ENCODE measurements at places on chromosomes 4 and X.

GRCh38 chr4:10179957-10180602 is 63.5 kb upstream of the WDR1 start:
- H3K4me3 ChIP-seq: no peak overlapping the region
- H3K36me3 ChIP-seq: no peaks in the 10 kb centered on the region
- peaks cover 6% of the 10 kb centered on the region for H3K4me1 ChIP-seq
- H3K27me3 ChIP-seq: no peaks in the 10 kb centered on the region

DNA sequence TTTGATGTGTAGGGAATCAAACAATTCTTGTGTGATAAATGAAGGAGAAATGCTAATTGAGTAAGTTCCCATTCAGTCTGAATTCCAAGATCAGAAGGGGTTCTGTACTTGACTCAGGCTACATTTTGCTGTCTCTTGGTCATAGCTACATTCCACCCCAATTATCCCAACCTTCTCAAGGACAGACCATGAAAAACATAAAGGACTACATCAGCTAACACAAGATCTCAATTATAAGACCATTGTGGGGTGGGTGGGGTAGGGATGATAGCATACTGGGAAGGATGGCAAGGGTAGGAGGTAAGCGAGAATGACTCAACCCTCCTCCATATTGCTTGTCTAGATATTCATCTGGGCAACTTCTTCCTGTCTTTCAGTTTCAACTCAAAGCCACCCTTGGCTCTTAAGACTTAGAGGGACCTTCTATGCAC is 87.4 kb upstream of the ETNPPL start:
- no peak for DNase-seq
- peak overlapping the region; percentile 84 for H3K27ac ChIP-seq
- H3K36me3 ChIP-seq: no peaks in the 10 kb centered on the region

GRCh38 chr4:9800848-9801247 is 19.4 kb downstream of the DRD5 start:
- H3K4me3 ChIP-seq: no peak overlapping the region
- peaks cover 11% of the 10 kb centered on the region for H3K4me1 ChIP-seq
- H3K27me3 ChIP-seq: no peaks in the 10 kb centered on the region
- no peaks in the 10 kb centered on the region for H3K36me3 ChIP-seq
- no peak overlapping the region for H3K27ac ChIP-seq

GRCh38 chr4:95141361-95141760 is 383.6 kb downstream of the BMPR1B start:
- DNase-seq: no peak
- H3K27ac ChIP-seq: no peak overlapping the region
- no peaks in the 10 kb centered on the region for H3K4me1 ChIP-seq
- no peaks in the 10 kb centered on the region for H3K27me3 ChIP-seq
- H3K36me3 ChIP-seq: no peaks in the 10 kb centered on the region
- no peak overlapping the region for H3K4me3 ChIP-seq

GRCh38 chr4:42341518-42342026 is 55.7 kb upstream of the SHISA3 start:
- no peaks in the 10 kb centered on the region for H3K4me1 ChIP-seq
- H3K27ac ChIP-seq: no peak overlapping the region
- DNase-seq: no peak
- H3K4me3 ChIP-seq: no peak overlapping the region
- no peaks in the 10 kb centered on the region for H3K27me3 ChIP-seq

GRCh38 chr4:125719987-125720386 is 405.2 kb downstream of the FAT4 start:
- H3K27me3 ChIP-seq: no peaks in the 10 kb centered on the region
- H3K4me1 ChIP-seq: no peaks in the 10 kb centered on the region
- DNase-seq: no peak

- DNase-seq: no peak
- no peaks in the 10 kb centered on the region for H3K36me3 ChIP-seq
- H3K27ac ChIP-seq: no peak overlapping the region
- no peaks in the 10 kb centered on the region for H3K27me3 ChIP-seq
- H3K4me3 ChIP-seq: no peak overlapping the region
Measured at GRCh38 chrX:52608961-52609360, 45.7 kb downstream of the SSX7 start.

DNA sequence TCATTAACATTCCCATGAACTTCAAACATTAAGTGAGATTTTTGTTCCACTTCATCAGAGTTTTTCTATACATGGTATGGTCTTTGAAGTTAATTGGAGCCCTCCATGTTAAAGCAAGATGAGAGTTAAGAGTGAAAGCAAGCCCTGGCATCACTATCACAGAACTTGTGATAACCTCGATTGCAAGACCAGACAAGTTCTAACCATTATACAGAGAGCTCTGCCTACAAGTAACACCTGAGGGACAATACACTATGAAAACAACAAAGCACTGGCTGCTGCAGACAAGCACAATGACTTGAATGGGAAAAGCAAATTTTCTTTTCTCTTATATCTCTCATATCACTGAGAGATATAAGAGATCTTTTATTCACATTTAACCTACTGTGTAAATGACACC is 126.6 kb upstream of the GYPA start:
- H3K4me3 ChIP-seq: no peak overlapping the region
- no peak overlapping the region for H3K27ac ChIP-seq
- DNase-seq: no peak
- H3K27me3 ChIP-seq: no peaks in the 10 kb centered on the region

DNA sequence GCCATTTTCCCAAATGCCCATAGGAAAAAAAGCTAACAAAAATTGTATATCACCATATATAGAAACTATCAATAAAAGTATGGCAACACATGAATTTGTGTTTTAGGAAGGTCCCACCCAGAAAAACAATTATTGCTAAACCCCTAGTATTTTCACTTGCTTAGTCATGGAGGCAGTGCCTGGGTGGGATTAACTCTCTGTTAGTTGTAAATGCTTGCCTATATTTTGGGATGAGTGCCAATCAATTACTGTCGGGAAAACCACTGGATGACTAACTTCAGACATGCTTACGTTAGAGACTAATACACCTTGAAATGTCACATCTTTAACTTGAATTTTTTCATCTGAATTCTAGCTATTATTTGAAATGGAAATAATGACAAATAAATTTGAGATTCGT is 33.9 kb downstream of the TMPRSS11A start:
- DNase-seq: no peak
- H3K4me1 ChIP-seq: no peaks in the 10 kb centered on the region
- H3K4me3 ChIP-seq: no peak overlapping the region
- H3K27ac ChIP-seq: no peak overlapping the region
- no peaks in the 10 kb centered on the region for H3K27me3 ChIP-seq
- H3K36me3 ChIP-seq: no peaks in the 10 kb centered on the region

DNA sequence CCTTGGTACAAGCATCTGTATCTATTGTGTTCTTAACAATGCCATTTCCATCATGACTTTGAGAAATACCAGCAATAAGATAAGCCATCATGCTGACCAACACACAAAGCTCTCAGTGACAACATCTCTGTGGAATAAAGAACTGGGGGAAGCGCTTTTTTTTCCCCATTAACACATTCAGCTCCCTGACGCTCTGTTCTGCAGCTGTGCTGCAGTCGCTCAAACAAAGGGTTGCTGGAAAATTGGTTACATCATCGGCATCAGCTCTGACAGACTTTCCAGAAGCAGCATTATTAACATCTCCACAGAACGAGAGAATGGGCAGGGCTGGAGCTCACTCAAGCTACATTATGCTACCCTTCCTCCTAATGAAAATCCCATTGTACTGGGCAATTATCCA is 39.9 kb downstream of the DCX start:
- H3K4me1 ChIP-seq: no peaks in the 10 kb centered on the region
- no peak overlapping the region for H3K27ac ChIP-seq
- H3K36me3 ChIP-seq: no peaks in the 10 kb centered on the region
- no peak for DNase-seq

- H3K4me1 ChIP-seq: no peaks in the 10 kb centered on the region
- no peak for DNase-seq
- H3K4me3 ChIP-seq: no peak overlapping the region
- no peaks in the 10 kb centered on the region for H3K27me3 ChIP-seq
Measured at GRCh38 chrX:5341902-5342301, 886.8 kb downstream of the NLGN4X start.

GRCh38 chrX:42628471-42628870 is 149.5 kb downstream of the PPP1R2C start:
- no peaks in the 10 kb centered on the region for H3K4me1 ChIP-seq
- H3K4me3 ChIP-seq: no peak overlapping the region
- H3K27ac ChIP-seq: no peak overlapping the region
- no peaks in the 10 kb centered on the region for H3K36me3 ChIP-seq
- H3K27me3 ChIP-seq: no peaks in the 10 kb centered on the region

- H3K27me3 ChIP-seq: peaks cover 75% of the 10 kb centered on the region
- no peaks in the 10 kb centered on the region for H3K36me3 ChIP-seq
- H3K27ac ChIP-seq: no peak overlapping the region
- H3K4me1 ChIP-seq: no peaks in the 10 kb centered on the region
Measured at GRCh38 chrX:152895724-152896420, 2.0 kb upstream of the ZNF185 start.

DNA sequence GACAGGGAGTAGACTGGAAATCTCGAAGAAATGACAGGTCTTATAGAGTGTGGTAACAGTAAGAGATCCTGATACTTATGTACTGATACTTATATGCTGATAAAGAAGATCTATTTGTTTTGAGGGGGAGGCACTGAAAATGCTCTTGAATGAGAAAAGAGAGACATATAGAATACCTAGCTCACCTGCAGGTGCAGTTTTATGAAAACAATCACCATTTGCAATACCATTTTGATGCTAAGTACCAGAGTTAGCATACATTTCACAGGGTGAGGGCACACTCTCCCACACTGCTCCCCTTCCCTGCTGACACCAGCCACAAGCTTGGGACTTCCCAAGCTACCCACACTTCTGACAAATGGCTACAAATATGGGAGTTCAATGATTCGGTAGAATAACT is 1490.1 kb upstream of the IGFBP7 start:
- no peak overlapping the region for H3K27ac ChIP-seq
- no peak for DNase-seq
- H3K27me3 ChIP-seq: no peaks in the 10 kb centered on the region
- H3K4me1 ChIP-seq: no peaks in the 10 kb centered on the region
- H3K36me3 ChIP-seq: no peaks in the 10 kb centered on the region
- H3K4me3 ChIP-seq: no peak overlapping the region

- no peak overlapping the region for H3K4me3 ChIP-seq
- no peaks in the 10 kb centered on the region for H3K27me3 ChIP-seq
- no peak overlapping the region for H3K27ac ChIP-seq
- DNase-seq: no peak
- no peaks in the 10 kb centered on the region for H3K36me3 ChIP-seq
- H3K4me1 ChIP-seq: no peaks in the 10 kb centered on the region
Measured at GRCh38 chrX:41066969-41067368, 18.3 kb upstream of the USP9X start.

GRCh38 chr4:74444891-74445642 is at the start of gene AREG:
AREG (plus strand) TSS chr4:74445136; CDS start chr4:74445346, 210 bp downstream.
- DNase-seq: peak; percentile 73
- H3K27me3 ChIP-seq: peaks cover 4% of the 10 kb centered on the region
- H3K27ac ChIP-seq: peak within 1 kb of the TSS; percentile 33
- no peaks in the 10 kb centered on the region for H3K36me3 ChIP-seq

Measured in thymus (tissue), 14 donors.